ENCODE measurements at places on chromosomes 1 and 21.
A peak's percentile ranks its signal among the peaks of the same experiment; 100 is the strongest.

DNA sequence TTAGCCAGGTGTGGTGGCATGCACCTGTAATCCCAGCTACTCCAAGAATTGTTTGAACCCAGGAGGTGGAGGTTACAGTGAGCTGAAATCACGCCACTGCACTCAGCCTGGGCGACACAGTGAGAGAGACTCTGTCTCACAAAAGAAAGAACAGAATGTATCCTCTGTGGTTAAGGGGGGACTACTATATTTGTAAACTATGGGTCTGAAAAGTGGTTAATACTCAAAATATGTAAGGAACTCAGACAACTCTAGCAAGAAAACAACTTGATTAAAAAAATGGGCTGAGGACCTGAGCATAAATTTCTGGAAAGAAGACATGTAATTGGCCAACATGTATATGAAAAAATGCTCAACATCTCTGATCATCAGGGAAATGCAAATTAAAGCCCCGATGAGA, 11.2 kb downstream of the FNBP1L start:
- DNase-seq = no peak

GRCh38 chr1:25140073-25140797, 92.1 kb downstream of the SYF2 start:
- DNase-seq = no peak

GRCh38 chr1:246176126-246177024, 330.7 kb downstream of the SMYD3 start:
- no peak for DNase-seq

DNA sequence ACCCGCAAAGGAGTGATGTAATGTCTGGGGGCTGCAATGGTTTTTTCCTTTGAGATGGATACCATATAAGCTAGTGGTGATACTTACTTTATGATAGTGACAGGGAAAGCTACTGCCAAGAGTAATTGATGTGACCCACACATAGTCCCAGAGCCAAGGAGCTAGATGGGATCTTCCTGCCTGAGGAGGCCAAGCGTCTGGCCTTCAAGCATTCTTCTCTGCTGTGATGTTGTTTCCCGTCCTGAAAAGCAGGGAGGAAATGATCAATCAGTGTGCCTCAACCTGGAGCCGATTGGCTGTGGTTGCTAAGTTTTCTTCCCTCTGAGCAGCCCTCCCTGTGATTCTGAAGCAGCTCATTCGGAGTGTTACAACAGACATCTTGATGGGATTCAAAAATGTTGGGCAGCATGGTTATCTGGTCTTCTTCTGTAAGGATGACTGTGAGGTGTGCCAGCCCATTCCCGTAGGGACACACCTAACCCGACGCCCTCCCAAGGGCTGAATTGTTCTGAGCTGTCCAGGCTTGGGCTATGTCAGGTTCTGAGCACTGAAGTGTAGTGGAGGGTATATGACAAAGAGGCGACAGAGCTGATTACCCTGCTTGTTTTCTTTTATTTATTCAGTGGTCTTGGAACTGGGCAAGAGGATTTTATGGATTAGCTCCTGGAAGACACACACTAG, 56.7 kb downstream of the UCK2 start:
- no peak for DNase-seq

DNA sequence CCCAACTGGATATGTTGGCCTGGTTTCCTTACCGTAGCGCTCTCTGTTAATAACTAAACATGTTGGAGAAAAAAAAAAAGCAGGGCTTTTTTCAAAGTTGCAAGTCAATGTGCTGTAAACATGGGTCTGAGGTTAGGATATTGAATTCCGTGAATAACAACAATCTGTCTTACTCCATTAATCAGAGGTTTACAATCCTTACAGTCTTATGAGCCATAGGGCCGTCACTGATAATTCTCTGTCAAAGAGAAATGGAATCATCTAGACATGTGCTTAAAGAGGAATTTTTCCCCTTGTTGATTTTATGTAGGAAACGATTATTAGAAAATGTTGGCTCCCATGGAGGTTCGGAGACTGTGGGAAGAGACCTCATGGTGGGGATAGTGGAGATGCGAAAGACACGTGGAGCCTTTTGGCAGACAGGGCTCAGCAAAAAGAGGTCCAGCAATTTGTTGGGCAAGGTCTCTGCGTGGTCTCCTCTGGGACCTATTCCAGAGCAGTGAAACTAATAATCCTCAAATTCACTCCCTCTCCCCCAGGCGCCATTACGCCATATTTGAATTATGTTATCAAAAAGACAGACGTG, 83.5 kb upstream of the CLDN14 start:
- DNase-seq = no peak

DNA sequence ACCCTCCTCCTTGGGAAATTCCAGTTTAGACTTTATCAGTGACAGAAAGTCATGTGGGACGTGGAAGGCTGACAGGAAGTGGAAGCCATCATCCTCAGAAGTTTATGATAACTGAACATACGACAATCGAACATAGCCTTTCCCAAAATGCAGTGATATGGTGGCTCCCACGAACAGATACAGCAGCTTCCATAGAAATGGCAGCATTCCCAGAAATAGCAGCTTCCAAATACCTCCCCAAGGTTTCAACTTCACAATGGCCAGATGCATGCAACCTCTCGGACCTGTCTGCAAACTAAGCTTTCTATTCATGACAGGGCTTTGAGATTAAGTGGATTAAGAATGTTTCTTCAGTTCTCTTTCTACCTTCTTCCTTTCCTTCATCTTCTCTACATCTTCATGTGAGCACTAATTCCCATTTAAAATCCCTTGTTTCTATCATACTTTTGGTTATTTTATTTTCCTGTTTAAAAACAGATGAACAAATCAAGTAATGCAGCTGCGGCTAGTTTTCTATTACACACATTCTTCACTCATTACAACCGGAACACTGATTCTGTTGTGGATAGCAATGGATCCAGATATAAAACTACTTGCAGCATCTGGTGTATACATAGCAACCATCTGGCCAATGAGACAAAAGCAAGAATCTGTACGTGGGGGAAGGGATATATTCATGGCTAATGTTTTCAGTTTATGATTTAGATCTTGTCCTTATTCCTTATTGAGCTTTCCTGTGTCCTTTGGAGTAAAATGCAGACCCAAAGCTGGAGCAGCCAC, 304.8 kb downstream of the BRINP3 start:
- DNase-seq = no peak

- DNase-seq = no peak
These were observed 115.1 kb upstream of the JUN start for GRCh38 chr1:58898739-58899586.

GRCh38 chr1:168148916-168149315, 12.2 kb upstream of the GPR161 start:
- DNase-seq = no peak

DNA sequence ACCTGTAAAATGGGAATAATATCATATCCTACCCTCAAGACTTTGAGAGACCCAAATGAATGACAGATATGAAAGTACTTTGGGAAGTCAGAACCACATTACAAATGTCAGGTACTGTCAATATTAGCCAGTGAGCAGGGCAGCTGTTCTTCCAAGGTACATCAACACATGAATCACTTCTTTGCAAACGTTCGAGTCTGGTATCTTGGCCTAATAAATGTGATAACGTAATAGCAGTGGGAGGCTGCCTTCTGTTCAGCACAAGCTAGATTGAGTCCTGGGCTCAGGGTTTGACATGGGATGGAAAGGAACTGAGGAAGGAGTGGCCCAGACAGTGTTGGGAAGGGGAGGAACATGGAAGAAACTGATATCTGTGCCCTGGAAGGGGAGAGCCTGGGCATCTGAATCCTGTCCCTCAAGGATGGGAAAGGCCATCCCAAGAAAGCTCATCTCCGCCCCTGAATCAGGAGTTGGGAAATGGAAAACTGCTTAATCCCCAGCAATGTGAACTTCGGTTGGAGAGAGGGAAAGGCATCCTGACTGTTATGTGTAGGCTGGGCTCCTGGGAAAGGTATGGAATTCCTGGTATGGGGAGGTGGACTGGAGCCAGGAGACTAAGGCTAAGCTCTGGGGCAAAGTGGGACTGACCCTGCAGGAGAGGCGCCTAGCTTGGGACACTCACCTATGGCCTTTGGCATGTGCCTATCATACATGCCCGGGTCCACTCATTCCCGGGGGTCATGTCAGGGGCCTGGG, 14.3 kb downstream of the KCNC4 start:
- no peak for DNase-seq

GRCh38 chr1:234746798-234747196, 136.8 kb upstream of the IRF2BP2 start:
- DNase-seq = no peak

- no peak for DNase-seq
These were observed 64.7 kb downstream of the RGL1 start for GRCh38 chr1:183869664-183870063.

DNA sequence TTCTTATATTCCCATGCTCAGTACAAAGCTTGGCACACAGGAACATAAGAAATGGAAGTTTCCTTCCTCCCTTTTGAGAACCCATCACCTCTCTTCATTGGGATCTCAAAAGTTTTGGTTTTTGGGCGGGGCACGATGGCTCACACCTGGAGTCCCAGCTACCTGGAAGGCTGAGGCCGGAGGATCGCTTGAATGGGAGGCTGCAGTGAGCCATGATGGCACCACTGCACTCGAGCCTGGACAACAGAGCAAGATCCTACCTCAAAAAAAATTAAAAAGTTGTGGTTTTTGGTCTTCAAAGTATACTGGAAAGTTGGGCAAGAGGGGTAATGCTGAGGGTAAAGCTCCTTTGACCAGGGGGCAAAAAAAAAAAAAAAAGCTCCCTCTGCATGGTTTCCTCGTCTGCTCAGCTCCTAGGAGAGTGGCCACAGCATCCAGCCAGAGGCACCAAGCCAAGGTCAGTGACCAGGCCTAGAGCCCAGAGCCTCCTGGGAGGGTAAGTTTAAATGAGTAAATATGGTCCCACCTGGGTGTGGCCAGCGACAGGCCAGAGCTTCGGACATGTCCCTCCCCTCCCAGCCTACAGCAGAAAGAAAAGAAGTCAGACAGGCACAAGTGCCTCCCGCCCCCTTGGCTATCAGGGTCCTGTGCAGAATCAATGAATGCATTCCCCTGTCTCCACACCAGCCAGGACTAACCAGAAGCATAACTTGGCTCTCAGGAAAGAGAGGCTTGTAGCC, 5.0 kb downstream of the MEF2D start:
- DNase-seq = no peak

- no peak for DNase-seq
These were observed 272.9 kb downstream of the KAZN start for GRCh38 chr1:14871218-14871970.

DNA sequence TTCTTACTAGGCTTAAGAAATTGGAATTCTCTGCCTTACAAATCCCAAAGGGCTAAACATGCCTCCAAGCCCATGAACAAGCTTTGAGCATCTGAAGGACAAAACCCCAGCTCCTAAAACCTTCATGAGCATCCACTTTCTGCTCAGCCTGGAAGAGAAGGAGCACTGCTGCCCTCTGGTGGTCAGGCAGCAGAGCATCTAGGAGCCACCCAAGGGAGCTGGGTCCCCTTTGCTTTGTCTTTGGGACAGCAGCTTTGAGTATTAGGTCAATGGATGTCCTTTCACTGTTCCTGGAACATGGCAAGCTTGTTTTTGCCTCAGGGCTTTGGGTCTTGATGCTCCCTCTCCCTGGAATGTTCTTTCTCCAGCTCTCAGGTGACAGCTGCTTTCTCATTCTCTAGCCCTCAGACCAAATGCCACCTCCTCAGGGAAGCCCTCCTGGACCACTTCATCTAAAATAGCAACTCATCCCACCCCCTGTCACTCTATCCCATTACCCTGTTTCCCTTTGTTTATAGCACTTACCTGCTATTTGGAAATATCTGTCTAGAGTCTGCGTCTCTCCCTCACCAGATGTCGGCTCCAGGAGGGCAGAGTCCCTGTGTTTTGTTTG, 25.7 kb downstream of the RAB7B start:
- peak; percentile 81 for DNase-seq

- DNase-seq = no peak
These were observed 165.8 kb upstream of the CAMK1G start for GRCh38 chr1:209417761-209418160.

- DNase-seq = no peak
These were observed 101.9 kb downstream of the RAVER2 start for GRCh38 chr1:64846573-64847430.

DNA sequence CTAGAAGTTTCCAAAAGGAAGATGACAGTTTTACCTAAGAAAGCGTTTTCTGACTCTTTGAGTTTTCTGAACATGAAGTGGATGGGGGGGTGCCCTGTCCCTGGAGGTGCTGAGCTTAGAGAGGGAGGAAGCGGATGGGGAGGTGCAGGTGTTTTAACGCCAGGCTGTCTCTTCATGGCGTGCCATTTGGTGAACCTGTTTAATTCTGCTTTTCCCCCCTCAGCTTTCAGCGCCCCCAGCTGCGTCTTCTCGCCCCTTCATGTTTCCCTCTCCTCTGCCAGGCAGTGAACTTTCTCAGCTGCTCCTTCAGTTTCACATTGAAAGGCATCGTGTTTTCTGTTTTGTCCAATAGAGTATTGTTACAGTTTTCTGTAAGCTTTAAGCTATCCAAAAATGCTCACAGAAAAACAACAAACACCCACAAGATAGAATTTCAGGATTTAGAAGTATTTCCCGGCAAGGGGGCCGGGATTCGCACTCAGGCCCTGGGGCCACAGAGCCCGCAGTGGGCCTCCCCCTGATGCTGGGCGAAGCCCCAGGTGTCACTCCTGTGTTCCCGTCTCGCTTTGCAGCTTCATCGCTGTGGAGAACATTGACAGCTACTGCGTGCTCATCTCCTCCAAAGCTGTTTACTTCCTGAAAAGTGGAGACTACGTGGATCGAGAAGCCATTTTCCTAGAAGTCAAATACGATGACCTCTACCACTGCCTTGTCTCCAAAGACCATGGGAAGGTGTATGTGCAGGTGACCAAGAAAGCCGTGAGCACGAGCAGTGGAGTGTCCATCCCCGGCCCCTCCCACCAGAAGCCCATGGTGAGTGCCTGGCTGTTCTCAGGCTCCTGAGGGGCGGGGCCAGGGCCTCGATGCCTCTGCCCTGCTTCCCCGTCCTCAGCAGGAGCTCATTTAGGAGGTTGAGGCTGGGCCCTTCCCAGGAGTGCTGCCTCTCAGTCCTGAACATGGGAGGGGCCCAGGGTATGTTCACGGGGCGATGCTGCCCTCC, 111.4 kb downstream of the DHRS3 start:
- no peak for DNase-seq

- no peak for DNase-seq
These were observed 477.1 kb downstream of the LMO4 start for GRCh38 chr1:87805666-87806378.

DNA sequence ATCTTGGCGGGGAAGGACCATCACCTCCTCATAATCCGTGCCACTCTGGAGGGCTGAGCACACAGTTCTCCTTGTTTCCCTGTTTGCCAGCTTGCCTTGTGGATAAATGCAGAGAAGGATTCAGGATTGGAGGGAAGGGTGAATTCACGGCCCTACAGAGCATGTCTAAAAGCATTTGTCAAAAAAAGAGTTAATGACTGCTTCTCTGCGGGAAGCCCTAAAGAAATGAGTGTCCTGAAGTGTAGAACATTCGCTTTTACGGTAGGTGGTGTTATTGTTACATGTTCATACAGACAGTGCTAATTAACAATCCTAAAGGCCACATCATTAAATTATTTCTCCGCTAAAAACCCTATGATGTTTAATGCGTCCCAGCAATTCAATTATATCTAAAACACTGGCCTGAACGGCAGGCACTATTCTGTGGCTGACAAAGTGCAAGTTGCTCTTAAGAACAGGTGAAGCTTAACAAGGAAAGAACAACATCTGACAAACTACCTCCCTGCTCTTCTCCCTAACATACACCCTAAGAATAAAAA, 112.3 kb upstream of the NFIA start:
- no peak for DNase-seq

- no peak for DNase-seq
These were observed 57.8 kb downstream of the RUNX3 start for GRCh38 chr1:24872061-24872850.

- no peak for DNase-seq
These were observed 29.4 kb upstream of the TSPEAR start for GRCh38 chr21:44740742-44741141.

All from activated CD4-positive, alpha-beta T cell treated with anti-CD3 and anti-CD28 coated beads, Interleukin-10, Interleukin-2, amounts not matched to agents 100 ng/mL and 50 ng/mL, durations not matched to agents 16 hours and 8 hours (primary cell).